ENCODE measurements at places on chromosomes 1 and 21.

GRCh38 chr1:48611841-48612240 lies 139.8 kb upstream of the SPATA6 start:
- no peak for DNase-seq

GRCh38 chr1:230668227-230668626 lies 25.9 kb downstream of the COG2 start:
- no peak for DNase-seq

GRCh38 chr1:3166206-3166918 lies 97.4 kb downstream of the PRDM16 start:
- DNase-seq, result no peak

GRCh38 chr21:45982092-45982757 lies 655 bp downstream of the COL6A1 start:
- no peak for DNase-seq

- DNase-seq, result no peak
Measured at GRCh38 chr1:54795356-54795665, 5.8 kb downstream of the TTC22 start.

DNA sequence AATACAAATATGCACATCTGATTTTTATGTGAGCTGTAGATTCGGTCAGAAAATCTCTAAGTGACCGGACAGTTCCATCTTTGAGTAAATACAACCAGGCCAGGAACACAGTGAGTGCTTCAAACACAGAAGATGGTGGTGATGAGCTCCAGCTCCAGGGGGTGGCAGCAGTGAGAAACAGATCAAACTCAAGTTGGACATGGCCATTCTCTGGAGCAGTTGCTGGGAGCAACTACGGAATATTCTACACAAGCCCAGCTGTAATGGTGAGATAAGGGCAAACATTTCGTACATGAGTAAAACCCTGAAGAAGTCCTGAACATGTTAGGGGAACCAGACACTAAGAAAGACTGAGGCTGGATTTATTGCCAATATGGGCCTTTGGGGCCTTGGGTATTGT lies 100.7 kb downstream of the BARHL2 start:
- no peak for DNase-seq

GRCh38 chr1:244349103-244349531 lies 102.6 kb downstream of the ADSS2 start:
- peak; percentile 36 for DNase-seq

DNA sequence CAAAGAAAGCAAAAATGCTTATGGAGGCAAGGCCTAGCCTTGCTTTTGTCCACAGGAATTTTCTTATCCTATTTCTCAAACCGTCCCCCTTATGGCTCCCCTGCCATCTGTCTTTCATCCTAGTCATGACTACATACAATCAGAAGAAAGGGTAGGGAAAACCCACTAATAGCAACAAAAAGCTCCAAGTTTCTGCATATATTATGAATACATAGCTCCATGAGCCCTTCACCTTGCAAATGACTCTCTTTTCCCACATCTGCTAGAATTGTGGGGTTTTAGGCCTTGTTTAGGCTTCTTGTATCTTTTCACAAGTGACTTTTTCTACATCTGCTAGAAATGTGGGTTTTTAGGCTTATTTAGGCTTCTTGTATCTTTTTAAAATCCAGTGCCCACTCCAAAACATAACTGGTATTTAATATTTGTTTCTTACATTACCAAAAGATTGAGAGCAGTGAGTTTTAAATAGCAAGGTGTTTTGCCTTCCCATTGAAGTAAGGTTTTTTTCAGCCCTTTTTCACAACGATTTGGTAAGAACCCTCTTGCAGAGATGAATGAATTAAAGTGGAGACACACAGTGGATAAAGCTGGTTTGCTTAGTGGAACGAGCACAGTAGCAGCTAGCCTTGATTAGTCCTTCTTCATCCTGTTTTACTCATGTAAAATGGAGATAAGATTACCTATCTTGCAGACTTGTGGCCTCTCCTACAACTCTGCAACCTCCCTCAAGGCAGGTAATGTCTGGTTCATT lies 4.4 kb downstream of the GADD45A start:
- DNase-seq, result no peak

DNA sequence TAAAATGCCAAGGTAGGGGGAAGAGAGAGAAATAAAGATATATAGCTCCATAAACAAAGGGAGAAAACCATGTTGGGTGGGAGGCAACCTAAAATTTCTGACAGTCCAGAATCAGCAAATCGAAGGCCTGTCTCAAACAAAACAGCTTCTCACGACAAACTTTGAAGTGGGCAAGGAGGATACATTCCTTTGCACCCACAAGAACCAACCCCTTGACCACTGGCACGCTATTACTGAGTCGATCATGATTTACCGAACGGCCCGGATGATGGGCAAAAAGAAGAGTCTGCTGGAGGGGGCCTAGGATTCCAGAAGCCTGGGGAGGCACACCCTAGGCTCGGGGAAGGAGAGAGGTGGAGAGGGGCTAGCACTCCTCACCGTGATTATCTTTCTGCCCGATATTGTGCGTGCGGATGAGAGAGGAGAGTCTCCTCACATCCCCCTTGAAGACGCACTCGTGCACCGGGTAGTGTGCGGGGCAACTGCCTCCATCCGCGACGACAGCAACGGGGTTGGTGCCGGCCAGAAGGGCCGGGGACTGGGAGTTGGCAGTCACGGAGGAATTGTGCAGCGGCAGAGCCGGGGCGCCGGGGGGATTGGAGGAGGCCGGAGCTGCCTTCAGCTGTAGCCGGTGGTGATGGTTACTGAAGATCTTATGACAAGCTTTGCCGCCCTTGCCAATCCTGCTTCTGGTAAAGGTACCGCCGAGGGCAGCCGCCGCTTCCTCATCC lies 756 bp downstream of the ANKRD13C start:
- no peak for DNase-seq

DNA sequence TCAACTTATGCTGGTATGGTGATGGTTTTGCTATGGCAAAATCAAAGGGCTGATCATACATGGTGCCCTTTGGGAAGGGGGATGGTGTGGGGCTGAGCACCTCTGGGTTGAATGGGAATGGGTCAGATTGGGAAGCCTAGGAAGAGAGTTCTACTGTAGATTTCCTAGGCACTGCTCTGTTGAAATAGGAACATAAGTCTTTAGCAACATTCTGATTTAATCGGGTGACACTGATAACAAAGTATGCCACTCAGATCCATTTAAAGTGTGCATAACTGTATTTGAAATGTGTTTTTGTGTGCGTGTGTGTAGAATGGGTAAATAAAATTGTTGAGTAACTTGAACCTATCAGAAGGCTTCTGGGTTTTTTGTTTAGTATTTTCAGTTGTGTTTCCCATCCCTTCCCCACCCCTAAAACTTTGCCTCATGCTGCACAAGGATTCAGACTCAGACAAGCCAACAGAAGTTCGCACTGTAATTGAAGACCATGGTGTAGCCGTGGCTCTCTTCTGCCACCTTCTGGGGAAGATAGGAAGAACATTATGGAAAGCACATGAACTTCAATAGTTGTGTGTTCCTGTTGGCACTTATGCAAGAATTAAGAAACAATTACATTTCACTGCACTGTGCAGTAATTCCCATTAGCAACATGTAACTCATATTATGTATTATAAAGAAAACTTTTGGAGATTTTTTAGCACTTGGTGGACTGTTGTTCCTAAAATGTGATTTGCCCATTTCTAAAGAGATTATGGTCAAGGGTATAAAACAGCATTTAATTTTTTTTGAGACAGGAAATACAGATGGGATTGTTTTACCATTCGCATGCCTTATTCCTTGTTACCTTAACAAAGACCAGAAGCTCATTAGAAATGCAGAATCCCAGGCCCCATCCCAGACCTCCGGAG lies 10.9 kb upstream of the C4BPB start:
- peak; percentile 82 for DNase-seq

GRCh38 chr1:181647314-181648035 lies 164.2 kb downstream of the CACNA1E start:
- no peak for DNase-seq

DNA sequence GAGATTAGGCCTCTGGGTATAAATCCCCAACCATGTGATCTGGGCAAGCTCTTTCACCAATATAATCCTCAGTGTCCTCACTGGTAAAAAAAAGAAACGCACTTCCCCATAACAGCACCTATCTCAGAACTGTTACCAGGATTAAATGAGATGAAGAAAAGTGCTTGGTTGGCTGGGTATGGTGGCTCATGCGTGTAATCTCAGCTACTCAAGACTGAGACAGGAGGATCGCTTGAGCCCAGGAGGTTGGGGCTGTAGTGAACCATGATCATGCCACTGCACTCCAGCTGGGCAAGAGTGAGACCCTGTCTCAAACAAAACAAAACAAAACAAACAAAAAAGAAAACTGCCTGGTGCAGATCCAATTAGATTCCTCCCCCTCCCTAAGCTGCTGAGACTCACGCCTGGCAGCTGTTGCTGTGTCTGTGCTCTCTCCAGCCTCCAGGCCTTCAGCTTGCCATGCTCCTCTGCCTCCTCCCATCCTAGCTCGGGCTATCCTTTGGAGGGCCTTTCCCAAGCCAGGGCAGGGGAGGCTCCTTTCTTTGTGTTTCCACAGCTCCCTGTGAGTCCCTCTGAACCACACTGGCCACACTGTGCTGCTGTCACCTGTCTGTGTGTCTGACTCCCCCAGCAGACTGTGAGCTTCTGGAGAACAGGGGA lies 19.0 kb downstream of the CYB5RL start:
- no peak for DNase-seq

DNA sequence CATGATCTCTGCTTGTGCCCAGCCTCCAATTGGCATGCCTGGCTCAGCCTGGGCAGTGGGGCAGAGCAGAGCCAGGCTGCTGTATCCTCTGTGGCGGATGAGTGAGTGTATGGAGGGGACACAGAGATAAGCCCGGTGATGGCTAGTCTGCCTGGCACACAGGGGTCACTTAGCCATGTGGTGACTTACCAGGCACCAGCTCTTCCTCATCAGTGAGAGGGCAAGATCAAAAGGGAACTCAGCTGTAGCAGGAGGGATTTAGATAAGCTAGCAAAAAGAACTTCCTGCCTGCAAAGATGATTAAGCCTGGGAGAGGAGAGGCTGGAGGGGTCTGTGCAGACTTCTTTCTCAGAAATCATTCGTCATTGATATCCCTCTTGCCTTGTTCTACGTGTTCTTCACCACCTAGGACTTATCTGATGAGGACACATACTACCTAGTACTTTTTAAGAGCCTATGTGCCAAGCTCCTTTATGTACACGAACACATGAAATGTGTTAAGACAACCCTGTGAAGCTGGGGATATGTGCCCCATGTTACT lies 7.9 kb downstream of the KIF21B start:
- peak; percentile 14 for DNase-seq

- no peak for DNase-seq
Measured at GRCh38 chr1:166390366-166391033, 223.7 kb upstream of the FAM78B start.

- DNase-seq, result no peak
Measured at GRCh38 chr1:65992165-65992821, 199.6 kb downstream of the PDE4B start.

DNA sequence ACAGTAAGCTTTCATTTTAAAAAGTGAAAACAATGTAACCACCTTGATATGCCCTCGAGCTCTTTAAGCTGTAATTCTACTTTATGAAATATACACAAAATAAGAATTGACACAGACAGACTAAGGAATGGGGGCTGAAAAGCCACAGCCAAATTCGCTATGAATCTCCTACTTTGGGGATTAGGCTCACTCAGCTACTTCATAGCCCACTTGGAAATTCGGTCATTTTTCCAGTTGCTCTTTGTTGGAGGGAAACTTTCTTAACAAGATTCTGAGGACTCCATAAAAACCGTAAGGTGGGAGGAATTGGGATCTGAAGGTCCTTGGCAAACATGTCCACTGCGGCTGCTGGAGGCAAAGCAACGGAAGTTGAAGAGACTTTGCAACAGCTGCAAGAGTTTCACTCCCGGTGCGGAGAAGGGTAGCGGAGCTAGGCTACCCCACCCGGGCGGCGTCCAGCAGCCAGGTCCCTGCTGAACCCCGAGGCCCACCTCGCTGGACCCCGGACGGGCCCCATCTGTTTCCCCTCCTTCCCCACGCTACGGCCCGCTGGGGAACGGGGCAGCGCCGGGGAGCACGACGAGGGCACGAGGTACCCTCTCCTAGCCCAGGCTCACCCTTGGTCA lies 634 bp downstream of the MYCBP start:
- DNase-seq, result peak; percentile 14

GRCh38 chr1:70737125-70737524 lies 310.5 kb downstream of the PTGER3 start:
- DNase-seq, result no peak

DNA sequence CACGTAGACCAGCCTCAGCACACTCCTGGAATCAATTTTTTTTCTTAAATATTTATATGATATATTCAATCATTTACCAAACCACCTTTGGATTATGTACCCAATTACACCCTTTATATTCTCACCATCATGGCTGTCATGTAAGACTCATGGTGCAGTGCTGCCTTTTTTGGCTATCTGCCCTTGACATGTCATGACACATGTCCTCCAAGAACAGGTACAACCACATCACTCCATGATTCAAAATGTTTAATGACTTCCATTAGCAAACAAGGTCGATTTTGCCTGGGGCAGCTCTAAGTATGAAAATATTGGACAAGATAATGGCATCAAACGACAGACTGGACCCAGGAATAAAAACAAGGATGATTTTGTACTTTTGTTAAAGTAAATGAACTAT lies 861.1 kb upstream of the ADAMTS5 start:
- DNase-seq, result no peak

GRCh38 chr1:159895836-159896545 lies 4.0 kb downstream of the CFAP45 start:
- DNase-seq, result no peak

GRCh38 chr1:174112489-174113162 lies 46.7 kb upstream of the RABGAP1L start:
- no peak for DNase-seq

GRCh38 chr1:210201681-210202080 lies 30.9 kb upstream of the SERTAD4 start:
- no peak for DNase-seq

- DNase-seq, result no peak
Measured at GRCh38 chr21:16169102-16169511, 439.3 kb downstream of the USP25 start.

DNA sequence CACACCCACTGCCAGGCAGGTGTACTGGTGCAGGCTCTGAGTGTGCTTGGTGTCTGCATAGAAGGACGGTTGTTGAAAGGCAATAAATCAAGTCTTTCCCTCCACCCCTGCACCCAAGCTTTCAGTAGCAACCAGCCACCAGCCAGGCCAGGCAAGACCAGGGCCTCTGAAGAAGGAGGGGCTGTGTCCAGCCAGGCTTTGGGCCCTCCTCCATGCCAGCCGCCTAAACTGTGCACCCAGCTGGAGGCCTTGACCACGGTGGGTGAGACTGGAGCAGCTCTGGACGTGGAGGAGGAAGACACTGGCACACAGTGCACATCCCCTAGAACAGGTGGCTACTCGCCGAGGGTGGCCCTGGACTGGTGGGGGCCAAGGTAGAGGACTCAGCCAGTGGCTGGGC lies 4.9 kb downstream of the OLIG2 start:
- DNase-seq, result no peak

GRCh38 chr1:205247130-205247921 lies 19.6 kb downstream of the TMCC2 start:
- no peak for DNase-seq

DNA sequence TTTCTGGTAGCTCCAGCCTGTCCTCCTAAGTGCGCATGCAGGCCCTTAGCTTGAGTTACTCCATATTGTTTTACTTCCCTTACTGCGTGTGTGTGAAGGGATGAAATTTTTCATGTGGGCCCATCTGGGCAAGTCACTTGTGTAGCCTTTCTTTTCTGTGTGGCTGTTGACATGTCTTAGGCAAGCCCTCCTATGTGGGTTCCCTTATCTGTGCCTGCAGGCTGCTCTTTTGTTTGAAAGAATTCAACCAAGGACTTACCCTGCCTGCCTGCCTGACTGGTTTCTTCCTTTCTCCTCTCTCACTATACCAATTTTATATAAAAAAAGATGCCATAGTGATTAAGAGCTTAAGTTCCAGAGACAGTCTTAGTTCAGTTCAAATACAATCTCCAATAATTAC lies 249.3 kb downstream of the ATG4C start:
- DNase-seq, result no peak
